ENCODE measurements at places on chromosomes 11 and 22. TPM values are rescaled to one million over a fixed set of nuclear protein-coding genes. Genes with fewer than 3 reads are reported as not detected.

Gene HEPHL1
- total RNA-seq: 0.14 TPM

Gene NADSYN1
- total RNA-seq: 113 TPM

Gene SERPING1
- total RNA-seq: 10.8 TPM

Gene SLC35C1
- total RNA-seq: 12.9 TPM

Gene PGA5
- not detected for total RNA-seq

Gene MUC5B
- not detected for total RNA-seq

Gene MS4A15
- total RNA-seq: not detected

Gene USP2
- total RNA-seq: 0.09 TPM

Gene IRAG1
- 14.4 TPM for total RNA-seq

Gene PDGFB
- total RNA-seq: 0.14 TPM

Gene OR2AT4
- not detected for total RNA-seq

Gene SPATA19
- total RNA-seq: not detected

Gene MRGPRX2
- total RNA-seq: not detected

Gene GRAP2
- not detected for total RNA-seq

Gene MPEG1
- not detected for total RNA-seq

Gene OLFML1
- 3.1 TPM for total RNA-seq

Gene KCNQ1
- not detected for total RNA-seq

Gene MCHR1
- total RNA-seq: 1.00 TPM

Gene GGT5
- total RNA-seq: 6.7 TPM

Gene CTTN
- 410 TPM for total RNA-seq

Gene TREH
- not detected for total RNA-seq

Gene PYGM
- 3.1 TPM for total RNA-seq

Gene GRIA4
- total RNA-seq: under 0.01 TPM

Gene CCDC157
- 1.7 TPM for total RNA-seq

Gene TRIM48
- not detected for total RNA-seq

Gene CDCA5
- total RNA-seq: 1.2 TPM

Gene OR52H1
- 0.43 TPM for total RNA-seq

Gene NEFH
- total RNA-seq: 0.09 TPM

Gene VWCE
- 1.7 TPM for total RNA-seq

Gene CPT1B
- total RNA-seq: 1.00 TPM

Gene SCO2
- total RNA-seq: 1.6 TPM

Gene MIAT
- total RNA-seq: 0.92 TPM

Gene OTUB1
- 49.4 TPM for total RNA-seq

Gene ABCC8
- not detected for total RNA-seq
